Activated naive CD8-positive, alpha-beta T cell treated with anti-CD3 and anti-CD28 coated beads for 36 hours (primary cell): ENCODE measurements at places on chromosomes 2 and 18.

GRCh38 chr2:169983506-169983905 is 156.3 kb downstream of the UBR3 start:
- DNase-seq, result no peak

DNA sequence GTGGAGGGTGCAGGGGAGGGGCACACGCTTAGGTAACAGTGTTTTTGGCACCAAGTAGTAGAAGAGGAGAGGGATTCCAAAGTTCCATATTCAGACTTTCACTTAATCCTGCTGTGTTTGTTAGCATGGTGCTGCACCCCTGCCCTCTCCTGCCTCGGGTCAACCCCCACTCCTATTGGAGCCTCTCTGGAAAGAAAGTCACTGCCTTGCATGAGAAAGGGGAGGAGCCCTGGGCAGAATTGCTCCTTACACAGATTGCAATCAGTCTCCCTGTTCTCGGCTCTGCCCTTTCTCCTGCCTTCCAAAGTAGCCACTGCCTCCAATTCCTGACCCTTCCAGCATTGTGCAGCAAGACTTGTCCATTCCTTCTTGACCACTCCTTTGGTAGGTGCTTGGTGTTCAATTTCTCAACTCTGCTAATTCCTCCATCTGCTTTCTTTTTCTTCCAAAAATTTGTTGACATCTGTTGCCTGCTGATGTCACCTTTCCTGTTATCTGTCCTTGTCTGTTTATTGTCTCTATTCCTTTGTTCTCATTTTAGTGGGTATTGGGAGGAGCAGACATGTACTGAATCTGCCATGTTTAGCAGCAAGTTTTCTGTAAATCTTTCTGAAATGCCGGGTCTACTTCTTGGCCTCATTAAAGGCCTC is 225.4 kb downstream of the LOXHD1 start:
- DNase-seq, result no peak

DNA sequence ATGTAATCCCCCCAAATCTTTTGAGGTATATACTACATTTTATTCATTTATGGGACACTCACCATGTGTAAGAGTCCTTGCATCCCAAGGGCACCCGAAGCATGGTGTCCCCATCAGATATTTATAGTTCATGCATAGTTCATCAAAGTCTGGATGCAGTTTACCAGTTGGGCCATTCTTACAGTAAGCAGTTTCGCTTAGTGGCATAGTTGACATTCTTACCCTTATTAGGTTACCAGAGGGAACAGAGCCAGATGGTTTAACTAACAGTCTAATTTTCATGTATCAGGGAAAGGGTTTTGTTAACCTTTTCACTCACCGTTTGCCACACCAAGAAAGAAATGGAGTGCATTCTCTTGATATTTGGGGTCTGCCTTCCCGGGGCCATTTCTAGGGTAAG is 7.1 kb downstream of the ZNF407 start:
- no peak for DNase-seq

DNA sequence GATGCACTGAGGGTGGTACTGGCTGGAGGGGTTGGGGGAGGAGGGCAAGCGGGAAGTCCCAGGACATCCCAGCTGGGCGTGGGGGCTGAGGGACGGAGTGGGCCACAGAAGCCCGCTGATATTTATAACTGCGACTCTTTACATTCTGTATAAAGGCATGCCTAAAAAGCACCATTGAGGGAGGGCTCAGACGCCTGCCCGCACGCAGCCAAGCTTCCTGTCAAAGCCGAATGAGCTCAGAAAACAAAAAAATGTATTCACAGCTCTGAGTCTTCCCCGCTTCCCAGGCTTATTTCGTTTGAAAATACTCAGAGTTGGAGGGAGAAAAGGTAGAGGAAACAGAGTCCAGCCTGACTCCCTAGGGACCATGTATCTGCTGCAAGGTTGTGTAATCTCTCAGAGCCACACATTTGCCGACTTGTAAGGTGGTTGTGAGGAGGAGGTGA is 170.1 kb upstream of the HAAO start:
- no peak for DNase-seq

DNA sequence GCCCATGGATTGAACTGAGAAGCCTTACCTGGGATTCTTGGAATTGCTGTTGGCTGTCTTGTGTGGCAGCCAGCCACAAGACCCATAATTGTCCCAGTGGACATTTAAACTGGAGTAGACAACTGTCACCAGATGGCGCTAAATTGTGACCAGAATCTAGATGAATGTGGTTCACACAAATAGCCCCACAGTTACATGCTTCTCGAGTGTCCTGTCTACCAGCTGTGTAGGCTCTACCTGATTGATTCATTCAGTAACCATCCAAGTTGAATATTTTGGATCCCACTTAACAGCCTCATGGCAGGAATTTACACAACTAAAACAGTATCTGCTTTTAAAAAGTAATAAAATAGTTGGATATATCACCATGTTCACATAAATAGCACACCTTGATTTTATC is 73.2 kb downstream of the MAP4K4 start:
- no peak for DNase-seq

DNA sequence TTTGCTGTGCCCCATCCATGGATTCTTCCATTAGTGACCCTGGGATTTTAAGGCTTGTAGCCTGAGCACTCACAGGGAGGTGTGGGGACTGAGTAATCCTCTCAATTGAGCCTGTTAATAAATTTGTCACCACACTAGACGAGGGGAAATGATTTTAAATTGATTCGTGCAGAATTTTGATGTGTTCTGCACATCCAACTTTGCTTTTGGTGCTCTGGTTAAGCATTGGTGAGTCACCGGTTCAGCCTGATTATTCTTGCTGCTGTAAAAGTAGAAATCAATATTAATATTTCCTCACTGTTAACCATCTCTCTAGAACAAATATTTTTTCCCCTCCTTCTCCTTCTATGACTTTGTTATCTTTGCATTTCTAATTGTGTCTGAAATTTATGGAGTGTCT is 482.0 kb downstream of the TSN start:
- DNase-seq, result no peak

GRCh38 chr2:145723872-145724271 is 1204.0 kb upstream of the ZEB2 start:
- DNase-seq, result no peak

DNA sequence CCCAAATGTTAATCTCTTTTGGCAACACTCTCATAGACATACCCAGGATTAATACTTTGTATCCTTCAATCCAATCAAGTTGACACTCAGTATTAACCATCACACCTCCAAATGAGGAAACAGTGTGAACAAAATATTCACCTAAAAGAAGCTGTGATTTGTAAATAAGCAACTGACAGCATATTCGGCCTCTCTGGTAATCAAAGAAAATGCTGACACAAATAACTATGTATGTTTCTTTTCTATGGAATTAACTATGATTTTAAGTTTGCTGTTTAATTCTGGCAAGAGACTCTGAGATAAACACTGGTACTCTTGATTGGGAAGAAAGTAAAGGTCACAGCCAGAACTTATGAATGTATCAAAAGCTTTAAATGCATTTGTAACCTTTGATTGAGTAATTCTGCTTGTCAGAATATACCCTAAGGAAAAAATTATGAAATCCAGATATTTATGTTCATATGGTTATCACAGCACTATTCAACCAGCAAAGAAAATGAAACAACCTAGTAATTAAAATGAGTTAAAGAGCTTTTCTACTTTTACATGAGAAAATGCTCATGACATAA is 3.6 kb upstream of the GYPC start:
- no peak for DNase-seq

DNA sequence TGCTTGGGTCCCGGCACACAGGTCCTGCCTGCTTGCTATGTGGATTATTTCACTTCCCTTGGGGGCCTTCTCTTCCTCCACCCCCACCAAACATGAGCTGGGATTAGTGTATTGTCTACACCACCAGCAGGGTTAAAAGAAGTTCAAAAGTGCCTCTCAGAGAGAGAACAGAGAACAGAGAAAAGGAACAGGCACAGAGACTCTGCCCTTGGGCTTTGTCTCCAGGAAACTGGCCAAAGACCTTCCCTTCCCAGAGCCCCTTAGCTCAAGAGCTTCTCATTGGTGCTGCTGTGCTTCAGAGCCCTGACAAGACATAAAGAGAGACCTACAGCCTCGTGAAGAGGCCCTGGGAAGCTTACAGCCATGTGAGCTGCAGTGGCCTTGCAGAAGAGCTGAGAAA is 7.1 kb upstream of the FIGLA start:
- no peak for DNase-seq

DNA sequence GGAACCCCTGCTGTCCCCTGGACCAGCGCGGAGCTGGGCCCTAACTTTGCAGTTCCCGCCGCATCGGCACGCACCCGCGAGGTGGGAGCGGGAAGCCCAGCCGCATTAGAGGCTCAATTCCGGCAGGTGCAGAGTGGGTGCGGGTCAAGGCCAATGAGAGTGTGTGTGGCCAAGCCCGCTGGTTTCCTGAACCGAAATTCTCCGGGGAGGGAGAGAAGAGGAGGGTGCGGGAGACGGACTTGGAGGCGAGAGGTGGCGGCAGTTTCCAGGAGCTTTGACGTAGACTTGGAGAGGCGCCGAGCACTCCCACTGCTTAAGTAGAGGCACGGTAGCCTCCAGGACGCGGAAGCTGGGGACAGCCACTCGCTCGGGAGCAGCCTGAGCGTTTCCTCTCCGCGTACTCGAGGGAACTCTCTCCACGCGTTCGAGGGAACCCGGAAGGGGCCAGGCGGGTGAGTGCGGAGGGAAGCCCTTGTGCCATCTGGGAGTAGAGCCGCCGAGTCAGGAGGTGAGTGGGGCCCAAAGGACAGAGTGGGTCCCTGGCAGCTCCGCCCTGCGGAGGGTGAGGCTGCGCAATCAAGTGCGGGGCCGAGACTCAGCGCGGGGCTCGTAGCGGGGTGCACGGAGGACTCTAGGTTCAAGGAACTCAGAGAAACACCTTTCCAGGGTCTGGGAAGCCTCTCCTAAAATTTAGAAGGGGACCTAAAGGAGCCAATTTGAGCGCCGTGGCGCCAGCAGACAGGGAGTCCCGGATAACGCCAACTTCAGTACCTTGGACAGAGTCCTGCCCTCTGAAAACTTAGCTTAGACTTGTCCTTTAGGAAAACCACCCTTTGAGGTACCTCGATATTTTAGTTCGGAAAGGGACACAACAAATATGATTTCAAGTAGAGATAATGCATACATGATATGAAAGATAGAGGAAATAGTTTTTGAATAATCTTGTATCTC is at the start of gene FAM237A:
Gene FAM237A, plus strand, starts transcription at position 413 of the 951 bp plus-strand sequence. CDS start 1,750 bp downstream, outside the sequence.
- DNase-seq, result peak; percentile 6

- no peak for DNase-seq
Observed at GRCh38 chr2:120307482-120307881, 38.5 kb upstream of the INHBB start.

DNA sequence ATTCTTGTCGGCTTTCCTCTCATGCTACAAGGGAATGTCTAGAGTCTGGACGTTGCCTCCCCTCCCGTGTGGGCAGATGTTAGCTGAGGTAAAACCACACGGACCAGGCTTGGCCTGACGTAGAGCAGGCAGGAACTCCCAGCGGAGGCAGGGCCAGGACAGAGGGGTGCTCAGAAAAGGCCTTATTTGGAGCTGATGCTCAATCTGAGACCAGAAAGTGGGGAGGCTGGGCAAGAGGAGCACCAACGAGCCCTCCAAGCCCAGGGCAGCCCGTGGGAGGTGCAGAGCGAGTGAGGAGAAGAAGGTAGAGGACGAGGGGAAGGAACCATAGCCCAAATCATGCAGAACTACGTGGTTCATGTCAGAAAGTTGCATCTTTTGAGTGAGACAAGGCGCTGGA is 9.0 kb downstream of the TEX51 start:
- DNase-seq, result no peak

DNA sequence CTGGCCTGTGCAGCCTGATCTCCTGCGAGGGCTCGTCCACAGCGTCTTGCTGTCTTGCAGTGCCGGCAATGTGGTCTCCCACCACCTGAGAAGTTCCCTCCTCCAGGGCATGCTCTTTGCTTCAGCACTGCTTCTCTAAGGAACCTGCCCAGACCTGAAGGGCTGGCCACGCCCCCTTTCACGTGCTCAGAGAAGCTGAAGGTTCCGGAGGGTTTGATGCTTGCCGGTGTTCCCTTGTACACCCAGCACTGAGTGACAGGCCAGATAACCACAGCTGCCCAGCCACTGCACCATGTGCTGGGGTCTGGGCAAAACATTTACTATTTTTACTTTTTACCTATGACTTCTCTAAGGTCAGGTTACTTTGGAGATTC is 1.7 kb upstream of the POLR2D start:
- peak; percentile 58 for DNase-seq
